ENCODE measurements at places on chromosomes 13 and 19. TPM values are rescaled to one million over a fixed set of nuclear protein-coding genes. Genes with fewer than 3 reads are reported as not detected.

The WDR87 gene
- total RNA-seq: not detected

The COX7A1 gene
- total RNA-seq: 0.33 TPM

The SLC25A41 gene
- 0.21 TPM for total RNA-seq

The SRRM5 gene
- 0.10 TPM for total RNA-seq

The GCDH gene
- 15.6 TPM for total RNA-seq

The SLC27A1 gene
- 5.4 TPM for total RNA-seq

The OR10H1 gene
- not detected for total RNA-seq

The C19orf38 gene
- not detected for total RNA-seq

- DNase-seq: no peak
Measured at GRCh38 chr19:46345157-46345556, 1.7 kb upstream of the PPP5C start.

DNA sequence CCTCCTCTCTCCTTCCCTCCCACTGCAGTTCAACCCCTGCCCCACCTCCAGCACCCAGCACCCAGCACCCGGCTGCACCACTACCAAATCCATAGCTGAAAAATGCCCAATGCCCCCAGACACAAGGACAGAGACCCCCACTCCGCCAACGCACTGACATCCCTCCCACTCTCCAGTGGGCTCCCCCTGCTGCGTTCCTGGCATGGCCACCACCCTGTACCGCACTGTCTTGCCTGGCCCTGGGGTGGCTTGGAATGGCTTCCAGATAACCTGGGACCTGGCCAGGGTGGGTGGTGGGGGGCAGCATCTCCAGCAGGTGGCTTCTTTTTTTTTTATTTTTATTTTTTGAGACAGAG lies 5.8 kb upstream of the MKNK2 start:
- no peak for DNase-seq

DNA sequence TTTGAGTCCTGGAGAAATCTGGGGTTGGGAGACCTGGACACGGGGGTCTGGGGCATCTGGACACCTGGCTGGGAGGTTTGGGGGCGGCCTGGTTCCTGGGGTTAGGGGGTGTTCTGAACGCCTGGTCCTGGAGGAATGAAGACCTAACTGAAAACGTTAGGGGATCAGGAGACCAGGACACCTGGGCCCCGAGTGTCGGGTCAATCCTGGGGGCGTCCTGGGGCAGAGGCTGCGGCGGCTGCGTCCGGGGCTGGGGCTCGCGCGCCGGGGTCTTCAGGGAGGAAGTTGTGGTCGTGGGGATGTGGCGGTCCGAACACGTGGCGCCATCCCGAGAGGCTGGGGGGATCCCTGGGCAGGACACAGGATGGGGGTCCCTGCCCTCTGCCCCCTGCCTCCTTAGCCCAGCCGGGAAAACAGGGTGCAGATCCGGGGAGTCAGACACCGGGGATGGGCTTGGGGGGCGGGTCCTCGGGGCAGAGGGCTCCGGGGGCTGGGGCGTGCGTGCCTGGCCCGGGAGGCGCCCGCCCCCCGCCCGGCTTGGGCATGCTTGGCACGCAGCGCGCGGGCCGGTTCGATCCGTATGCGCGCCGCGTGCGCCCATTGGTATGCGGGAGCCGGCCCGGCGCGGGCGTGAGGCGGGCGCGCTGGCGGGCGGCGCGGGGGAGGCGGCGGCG lies 632 bp downstream of the NPAS1 start:
- DNase-seq: no peak

- peak; percentile 33 for DNase-seq
Measured at GRCh38 chr19:15584541-15585115, 30.4 kb upstream of the CYP4F8 start.

DNA sequence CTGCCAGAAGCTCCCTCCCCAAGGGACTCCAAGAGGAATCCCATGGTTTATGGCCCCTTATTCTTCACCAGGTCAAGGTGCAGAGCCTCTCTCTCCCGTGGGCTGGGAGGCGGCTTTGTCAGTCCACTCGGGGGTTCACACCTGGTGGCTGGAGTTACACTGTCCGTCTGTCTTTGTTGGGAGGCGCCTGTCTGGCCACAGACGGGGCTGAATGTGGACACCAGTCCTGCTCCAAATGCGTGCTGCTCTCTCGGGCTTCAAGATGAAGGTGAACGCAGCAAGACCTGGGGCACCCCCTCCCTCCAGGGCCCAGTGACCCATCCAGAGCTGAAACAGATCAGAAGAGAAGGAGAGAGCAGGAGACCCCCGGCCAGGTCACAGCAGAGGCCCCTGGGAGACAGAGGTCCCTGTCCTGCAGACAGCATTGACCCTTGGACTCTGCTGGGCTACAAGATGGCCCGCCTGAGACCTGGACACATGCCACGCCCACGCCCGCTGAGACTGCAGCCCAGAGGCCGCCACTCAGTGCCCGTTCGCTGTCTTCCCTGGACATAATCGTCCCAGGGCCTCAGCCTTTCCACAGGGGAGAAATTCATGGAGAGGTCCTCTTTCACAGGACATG lies 29.9 kb upstream of the TUBGCP3 start:
- DNase-seq: no peak

GRCh38 chr19:39411081-39411831 lies 1.2 kb upstream of the PLEKHG2 start:
- no peak for DNase-seq

DNA sequence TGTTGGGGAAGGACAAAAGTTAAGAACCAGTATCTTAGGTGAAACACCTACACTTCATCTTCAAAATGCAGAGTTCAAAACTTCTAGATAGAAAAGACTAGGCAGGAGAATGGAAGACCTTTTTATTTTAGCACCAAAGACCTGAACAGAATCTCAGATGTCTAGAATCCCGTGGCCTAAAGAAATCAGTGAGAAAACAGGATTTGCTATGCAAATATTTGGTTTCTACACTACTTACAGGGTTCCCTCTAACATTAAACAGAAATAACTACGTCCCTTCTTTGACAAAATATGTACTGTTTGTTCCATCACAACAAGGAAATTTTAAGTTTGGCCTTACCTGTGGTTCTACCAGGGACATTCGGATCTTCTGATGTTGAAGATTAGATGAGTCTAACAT lies 21.5 kb downstream of the DIS3 start:
- DNase-seq: no peak

DNA sequence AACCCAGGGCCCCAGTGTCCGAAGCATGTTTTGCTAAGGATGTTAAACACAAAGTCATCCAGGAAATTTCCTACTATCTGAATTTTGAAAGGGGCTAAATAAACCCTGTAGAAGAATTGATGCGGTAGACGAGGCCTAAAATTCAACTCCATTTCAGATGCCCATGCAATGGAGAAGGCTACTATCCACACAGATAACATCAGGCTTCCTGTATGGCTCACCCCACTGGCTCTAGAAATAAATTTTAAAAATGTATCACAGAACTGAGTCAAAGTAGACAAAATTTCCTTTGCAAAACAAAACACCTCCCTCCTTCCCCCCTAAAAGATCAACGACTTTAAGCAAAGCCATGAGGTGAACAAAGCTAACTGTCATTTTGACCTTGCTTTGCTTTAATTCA lies 188.4 kb downstream of the ABCC4 start:
- no peak for DNase-seq

- DNase-seq: no peak
Measured at GRCh38 chr13:107553838-107554237, 661.5 kb downstream of the LIG4 start.

DNA sequence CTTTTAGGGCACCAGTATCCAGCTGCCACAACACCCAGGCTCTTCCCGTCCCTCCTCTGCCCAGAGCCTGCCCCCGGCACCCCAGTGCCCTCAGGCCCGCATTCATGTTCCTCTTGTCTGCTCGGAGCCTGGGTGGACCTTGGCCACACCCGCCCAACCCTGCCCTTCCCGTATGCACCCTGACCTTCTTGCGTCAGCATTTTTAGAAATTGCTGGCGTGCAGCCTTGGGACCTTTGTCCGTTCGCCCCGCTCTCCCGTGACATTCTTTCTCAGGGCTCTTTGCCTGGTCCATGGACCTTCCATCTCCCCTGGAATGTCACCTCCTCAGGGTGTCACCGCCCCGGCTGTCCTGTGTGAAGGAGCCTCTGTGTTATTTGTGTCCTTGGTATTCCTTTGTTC lies 7.6 kb downstream of the NUCB1 start:
- DNase-seq: no peak

- DNase-seq: no peak
Measured at GRCh38 chr13:28031220-28031895, 42.9 kb upstream of the URAD start.

- DNase-seq: no peak
Measured at GRCh38 chr19:35727053-35727955, 9.5 kb downstream of the KMT2B start.

DNA sequence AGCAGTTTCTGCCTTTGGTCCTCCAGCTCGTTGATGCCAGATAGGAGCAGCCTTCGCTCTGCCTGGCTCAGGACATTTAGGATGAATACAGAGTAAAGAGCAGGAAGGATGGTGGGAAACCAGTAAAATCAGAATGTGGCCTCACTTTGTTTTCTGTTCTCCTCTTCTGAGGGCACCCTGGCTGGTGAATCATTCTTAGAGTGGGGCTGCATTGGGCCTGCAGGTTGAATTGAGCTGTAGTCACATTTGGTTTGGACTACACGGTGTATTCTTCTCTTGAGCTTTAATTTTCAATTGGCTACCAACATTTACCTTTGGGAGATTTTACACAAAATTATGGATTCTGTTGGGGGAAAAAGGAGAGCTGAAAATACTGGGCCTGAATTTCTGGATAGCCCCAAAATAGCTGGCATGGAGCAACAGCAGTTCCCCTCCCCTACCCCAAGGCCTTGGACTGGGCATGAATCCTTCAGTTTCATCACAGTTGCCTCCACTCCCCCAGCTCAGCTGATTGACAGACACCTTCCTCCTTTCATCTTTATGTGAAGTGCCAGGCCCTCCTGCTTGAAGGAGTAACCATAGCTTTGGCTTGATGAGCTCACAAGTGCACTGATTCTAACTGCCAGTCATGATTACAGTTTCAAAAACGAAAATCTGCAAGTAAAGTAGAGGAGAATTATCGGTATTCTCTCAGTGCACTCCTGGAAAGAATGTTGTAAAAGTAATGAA lies 24.3 kb downstream of the ERCC5 start:
- DNase-seq: no peak

GRCh38 chr19:19540064-19540714 lies 2.1 kb downstream of the CILP2 start:
- DNase-seq: no peak

- DNase-seq: no peak
Measured at GRCh38 chr19:13162724-13163608, 12.8 kb downstream of the IER2 start.

GRCh38 chr19:4744451-4745174 lies 21.0 kb upstream of the DPP9 start:
- DNase-seq: no peak

- DNase-seq: no peak
Measured at GRCh38 chr19:50568728-50569698, 778 bp upstream of the LRRC4B start.

GRCh38 chr19:7817801-7818200 lies 12.2 kb upstream of the EVI5L start:
- DNase-seq: no peak

GRCh38 chr19:46021531-46022041 lies 1.3 kb downstream of the PGLYRP1 start:
- DNase-seq: no peak

- DNase-seq: no peak
Measured at GRCh38 chr19:23304238-23304637, 54.0 kb upstream of the ZNF724 start.

- no peak for DNase-seq
Measured at GRCh38 chr13:112174476-112175110, 107.6 kb downstream of the SOX1 start.

- no peak for DNase-seq
Measured at GRCh38 chr13:108915634-108916512, 286.5 kb downstream of the MYO16 start.

GRCh38 chr13:96450326-96451020 lies 360.6 kb downstream of the HS6ST3 start:
- no peak for DNase-seq

DNA sequence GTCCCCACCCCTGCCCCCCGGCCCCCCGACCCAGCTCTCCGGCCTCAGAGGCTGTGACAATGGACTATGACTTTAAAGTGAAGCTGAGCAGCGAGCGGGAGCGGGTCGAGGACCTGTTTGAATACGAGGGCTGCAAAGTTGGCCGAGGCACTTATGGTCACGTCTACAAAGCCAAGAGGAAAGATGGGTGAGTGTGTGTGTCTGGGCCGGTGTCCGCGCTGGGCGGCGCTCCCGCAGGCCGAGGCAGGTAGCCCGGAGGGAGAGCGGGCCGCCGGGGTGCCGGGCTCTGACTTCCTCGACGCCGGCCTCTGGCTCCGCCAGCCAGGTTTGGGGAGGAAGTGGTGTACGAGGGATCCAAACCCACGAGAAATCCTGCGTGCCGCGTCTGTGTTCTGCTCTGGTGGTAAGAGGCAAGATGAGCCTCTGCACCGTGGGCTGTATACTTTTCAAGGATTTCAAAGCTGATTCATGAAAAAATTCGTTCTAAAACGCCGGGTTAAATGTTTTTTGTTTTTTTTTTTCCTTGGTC lies 718 bp downstream of the CDK8 start:
- no peak for DNase-seq

Measured in Panc1 (cell line).